ENCODE measurements at places on chromosomes 13 and 19.

- no peak for DNase-seq
Observed at GRCh38 chr13:33316890-33317289, 31.3 kb upstream of the STARD13 start.

DNA sequence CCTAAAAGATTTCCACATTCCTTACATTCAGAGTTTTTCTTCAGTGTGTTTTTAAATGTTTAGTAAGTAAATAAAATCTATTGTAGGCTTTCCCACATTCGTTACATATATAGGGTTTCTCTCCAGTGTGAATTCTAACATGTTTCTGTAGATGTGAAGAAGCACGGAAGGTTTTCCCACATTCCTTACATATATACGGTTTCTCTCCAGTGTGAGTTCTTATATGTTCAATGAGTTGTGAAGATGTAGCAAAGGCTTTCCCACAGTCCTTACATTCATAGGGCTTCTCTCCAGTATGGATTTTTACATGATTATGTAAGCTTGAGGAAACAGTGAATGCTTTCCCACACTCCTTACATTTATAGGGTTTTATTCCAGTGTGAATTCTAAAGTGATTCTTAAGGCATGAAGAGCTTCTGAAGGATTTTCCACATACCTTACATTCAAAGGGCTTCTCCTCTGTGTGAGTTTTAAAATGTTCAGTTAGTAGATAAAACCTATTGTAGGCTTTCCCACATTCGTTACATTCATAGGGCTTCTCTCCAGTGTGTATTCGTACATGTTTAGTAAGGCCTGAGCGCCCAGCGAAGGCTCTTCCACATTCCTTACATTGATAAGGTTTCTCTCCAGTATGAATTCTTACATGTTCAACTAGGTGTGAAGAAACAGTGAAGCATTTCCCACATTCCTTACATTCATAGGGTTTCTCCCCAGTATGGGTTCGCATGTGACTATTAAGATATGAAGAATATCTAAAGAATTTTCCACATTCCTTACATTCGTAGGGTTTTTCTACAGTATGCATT lies 18.2 kb downstream of the ZNF121 start:
- DNase-seq: peak; percentile 28

DNA sequence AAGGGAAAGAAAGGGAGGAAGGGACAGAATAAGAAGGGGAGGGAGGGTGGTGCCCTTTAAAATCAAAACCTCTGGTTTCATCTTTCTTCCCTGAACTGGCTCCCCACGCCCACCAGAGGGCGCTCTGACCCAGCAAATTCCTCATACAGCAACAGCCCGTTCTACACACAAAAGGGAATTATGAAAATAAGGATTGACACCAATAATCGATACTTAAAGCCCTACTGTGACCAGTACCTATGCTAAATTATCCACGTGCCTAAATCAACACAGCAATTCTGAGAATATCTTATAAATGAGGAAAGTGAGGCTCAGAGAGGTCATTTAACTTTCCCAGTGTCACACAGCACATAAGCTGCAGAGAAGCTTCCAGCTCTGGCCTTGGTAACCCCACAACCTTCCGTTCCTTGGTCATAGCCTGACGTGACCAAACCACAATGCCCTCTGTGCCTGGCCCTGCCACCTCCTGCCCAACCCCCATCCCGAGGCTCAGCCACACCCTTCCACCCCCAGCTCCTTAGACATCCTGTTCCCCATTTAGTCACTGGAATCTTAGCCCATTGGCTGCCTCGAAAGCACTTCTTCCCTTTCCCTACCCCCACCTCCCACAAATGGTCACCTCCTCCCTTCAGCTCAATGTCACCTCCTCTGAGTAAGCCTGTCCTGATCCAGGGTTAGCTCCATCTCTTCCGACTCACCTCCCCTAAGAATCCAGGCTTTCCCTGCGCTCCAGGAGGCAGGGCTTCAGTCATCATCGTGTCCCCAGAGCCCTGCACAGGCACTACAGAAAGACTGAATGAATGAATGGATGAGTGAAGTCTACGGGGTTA lies 34.2 kb upstream of the PNMA8B start:
- peak; percentile 70 for DNase-seq

GRCh38 chr13:32407854-32408253 lies 20.1 kb downstream of the N4BP2L1 start:
- no peak for DNase-seq

DNA sequence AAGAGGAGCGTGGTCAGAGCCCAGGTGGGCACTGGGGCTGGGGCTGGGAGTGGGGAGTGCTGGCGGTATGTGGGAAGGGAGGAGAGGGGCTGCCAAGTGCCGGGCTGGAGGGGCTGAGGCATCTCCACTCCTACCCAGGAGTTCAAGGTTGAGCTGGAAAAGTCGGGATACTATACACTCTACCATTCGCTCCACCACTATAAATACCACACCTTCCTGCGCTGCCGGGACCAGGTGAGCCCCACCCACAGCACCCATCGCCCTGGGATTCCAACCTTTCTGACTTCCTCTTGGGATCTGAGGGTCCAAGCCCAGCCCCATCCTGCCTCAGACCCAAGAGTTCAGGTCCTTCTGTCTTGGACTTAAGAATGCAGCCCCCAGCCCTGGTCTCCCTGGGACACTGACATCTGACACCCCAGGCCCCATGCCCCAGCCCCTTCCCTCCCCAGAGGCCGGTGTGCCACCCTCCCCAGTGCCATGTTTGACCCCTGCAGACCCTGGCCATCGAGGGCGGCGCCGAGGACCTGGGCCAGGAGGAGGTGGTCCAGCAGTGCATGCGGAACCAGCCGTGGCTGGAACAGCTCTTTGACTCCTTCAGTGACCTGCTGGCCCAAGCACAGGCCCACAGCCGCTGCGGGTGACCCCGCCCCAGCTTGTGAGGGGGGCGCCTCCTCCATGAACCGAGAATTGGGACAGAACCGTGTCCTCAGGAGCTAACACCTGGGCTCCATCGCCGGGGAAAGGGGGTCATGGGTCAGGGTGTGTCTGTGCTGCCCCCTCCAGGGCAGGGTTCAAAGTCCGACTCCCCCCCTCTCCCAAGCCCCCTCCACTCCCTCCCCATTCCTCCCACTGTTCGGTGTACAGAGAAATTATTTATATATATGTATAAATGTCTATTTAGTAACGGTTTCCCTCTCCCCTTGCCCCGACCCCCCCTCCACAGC lies 14.7 kb downstream of the RRAS start:
- DNase-seq: no peak

Measured in NCI-H82 (cell line).